Testis (tissue), 5 donors: ENCODE measurements at places on chromosomes 13 and 19. TPM values are rescaled to one million over a fixed set of nuclear protein-coding genes. Genes with fewer than 3 reads are reported as not detected.

CYP4F11 gene
- total RNA-seq = 4.3 TPM

SULT2B1 gene
- 1.1 TPM for total RNA-seq

COL4A1 gene
- 39.0 TPM for total RNA-seq

ERF gene
- 120 TPM for total RNA-seq

BEST2 gene
- 0.87 TPM for total RNA-seq

SIGLEC9 gene
- 2.6 TPM for total RNA-seq

PPP1R12C gene
- 206 TPM for total RNA-seq

FPR2 gene
- 0.31 TPM for total RNA-seq

KCNRG gene
- total RNA-seq = 3.1 TPM

CFAP97D2 gene
- total RNA-seq = 1.5 TPM

ASPDH gene
- not detected for total RNA-seq

CD209 gene
- 0.74 TPM for total RNA-seq

TMEM272 gene
- total RNA-seq = 1.7 TPM

TMEM150B gene
- total RNA-seq = not detected

PCDH17 gene
- total RNA-seq = 27.9 TPM

IL17D gene
- total RNA-seq = 1.6 TPM

SPACA4 gene
- total RNA-seq = 72.6 TPM

RHPN2 gene
- total RNA-seq = 3.5 TPM

OBI1 gene
- 26.8 TPM for total RNA-seq

TRPM4 gene
- 45.7 TPM for total RNA-seq

C3 gene
- total RNA-seq = 131 TPM

CYP4F12 gene
- total RNA-seq = 7.2 TPM

C19orf33 gene
- total RNA-seq = 1.7 TPM
